ENCODE measurements at places on chromosomes 5 and 9.

DNA sequence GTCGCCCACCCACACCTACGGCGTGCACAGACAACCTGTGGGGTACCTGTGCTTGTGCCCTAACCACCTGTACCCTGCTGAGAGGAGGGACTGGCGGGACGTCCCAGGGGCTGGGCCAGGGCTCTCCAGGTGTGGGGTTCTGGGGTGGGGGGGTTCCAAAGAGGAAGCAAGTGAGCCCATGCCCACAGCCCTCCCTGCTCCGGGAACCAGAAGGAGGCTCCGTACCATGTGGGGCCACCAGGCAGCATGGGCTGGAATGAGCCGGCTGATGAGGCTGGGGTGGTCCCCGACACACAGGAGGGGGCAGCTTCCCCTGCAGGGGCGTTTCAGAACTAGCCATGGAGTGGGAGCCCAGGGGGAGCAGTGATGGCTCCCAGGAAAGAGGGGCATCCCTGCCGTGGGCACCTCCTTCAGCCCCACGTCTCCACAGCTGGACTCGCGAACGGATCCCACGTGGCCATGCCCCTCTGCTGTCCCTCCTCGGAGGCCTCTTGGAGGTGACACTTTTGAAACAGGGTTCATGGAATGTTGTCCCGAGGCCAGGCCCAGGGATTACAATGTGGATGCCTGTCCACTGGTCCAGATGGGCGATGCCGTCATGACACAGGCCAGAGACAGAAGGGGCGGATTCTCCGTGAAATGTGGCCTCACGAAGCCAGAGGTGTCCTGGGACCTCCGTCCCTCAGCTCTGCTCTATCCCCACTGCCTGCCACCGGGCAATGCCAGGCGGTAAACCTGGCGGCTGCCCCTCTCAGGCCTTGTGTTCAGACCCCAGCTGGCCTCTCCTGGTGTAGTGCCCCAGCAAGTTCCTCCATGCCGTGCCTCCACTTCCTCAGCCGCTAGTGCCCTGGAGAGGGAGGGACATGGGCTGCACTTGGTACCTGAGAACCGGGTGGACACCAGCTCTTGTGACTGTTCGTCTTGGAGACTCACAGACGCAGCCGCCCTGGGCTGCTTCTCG lies 33.6 kb upstream of the IRX4 start:
- DNase-seq = no peak

DNA sequence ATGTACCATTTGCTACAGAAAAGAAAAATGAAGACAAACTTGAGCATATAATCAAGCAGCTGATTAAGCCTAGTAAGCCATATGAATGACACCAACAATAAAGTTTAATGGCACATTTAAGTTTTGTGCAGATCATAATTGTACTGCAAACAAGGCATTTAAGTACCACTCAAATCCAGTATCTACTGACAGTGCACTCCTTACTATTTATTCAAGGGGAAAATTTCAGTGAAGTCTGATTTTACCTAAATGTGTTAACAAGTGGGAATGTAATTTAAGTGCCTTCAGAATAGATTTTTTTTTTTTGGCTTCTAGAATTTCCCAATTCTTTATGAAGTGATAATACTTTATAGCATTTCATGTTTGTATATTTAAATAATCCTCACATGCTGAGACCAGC lies 341.0 kb upstream of the POU5F2 start:
- DNase-seq = no peak

DNA sequence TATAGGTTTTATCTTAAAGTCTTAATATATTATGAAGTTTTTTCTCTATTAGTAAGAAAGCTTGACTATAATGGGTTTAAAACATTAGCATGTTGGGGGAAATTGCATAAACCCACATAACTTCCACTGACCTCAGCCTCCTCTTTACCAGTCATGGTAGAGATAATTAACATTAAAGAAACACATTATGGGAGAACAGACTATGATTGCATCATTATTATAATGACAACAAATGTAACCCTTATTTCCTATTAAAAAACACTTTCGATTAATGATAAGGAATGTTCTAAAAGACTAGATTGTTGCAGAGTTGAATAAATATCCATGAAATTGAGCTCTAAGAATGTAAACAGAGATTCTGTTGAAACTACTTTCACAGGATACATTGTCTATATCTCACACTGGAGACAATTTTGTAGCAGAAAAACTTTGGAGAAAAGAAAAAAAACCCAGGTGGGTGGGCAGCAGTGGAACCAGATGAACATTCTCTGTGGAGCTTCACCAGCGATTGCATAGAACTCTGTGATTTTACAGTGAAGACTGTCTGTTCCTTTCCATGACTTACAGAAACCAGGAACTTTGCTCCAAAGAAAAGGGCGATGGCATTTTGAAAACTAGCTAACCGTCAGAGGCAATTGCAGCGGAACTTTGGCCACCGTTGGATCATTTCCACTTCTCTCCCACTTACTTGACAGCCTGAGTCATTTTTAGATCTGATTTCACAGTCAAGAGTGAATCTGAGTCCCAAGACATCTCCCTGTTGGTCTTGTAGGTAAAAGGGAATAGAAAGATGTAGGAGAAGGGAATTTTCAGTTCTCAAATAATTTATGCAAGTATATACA lies 21.0 kb upstream of the ERAP2 start:
- DNase-seq = no peak

- DNase-seq = no peak
Observed at GRCh38 chr5:60529001-60529400, 171.0 kb downstream of the DEPDC1B start.

- no peak for DNase-seq
Observed at GRCh38 chr5:103216137-103216536, 42.4 kb upstream of the MACIR start.

DNA sequence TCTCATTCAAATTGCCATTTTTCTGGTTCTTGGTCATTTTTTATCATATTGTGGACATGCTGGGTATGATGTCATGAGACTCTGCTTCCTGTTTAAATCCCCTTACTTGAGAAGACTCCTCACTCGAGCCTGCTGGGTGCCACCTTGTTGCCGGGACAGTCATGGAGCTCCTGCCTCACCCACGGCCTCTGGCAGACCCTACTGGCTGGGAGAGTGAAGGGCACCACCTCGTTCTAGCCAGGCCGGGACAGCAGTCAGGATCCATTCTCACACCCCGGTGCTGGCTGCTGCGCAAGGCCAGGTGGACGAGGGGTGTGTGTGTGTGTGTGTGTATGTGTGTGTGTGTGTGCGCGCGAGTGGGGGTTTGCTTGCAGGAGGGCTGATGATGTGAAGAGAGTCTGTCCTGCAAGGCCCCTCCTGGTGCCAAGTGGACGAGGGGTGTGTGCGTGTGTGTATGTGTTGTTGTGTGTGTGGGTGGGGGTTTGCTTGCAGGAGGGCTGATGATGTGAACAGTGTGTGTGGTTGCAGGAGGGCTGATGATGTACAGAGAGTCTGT lies 4.4 kb downstream of the CEP72 start:
- no peak for DNase-seq

DNA sequence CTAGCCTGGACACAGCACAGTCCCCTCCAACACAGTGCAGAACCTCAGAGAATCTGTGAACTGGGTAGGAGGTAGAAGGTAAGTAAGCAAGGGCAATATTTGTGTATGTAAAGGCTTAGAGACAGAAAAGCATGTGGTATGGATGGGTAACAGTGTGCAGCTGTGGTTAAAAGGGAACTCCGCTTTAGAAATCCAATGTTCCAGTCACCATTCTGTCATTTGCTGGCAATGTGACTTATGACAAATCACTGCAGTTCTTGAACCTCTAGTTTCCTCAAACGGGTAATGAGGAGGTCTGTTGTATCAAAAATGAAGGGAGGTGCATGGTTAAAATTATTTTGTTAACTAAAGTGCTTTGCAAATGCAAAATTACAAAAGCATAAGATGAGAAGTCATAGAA lies 125.5 kb upstream of the IFNE start:
- DNase-seq = no peak

DNA sequence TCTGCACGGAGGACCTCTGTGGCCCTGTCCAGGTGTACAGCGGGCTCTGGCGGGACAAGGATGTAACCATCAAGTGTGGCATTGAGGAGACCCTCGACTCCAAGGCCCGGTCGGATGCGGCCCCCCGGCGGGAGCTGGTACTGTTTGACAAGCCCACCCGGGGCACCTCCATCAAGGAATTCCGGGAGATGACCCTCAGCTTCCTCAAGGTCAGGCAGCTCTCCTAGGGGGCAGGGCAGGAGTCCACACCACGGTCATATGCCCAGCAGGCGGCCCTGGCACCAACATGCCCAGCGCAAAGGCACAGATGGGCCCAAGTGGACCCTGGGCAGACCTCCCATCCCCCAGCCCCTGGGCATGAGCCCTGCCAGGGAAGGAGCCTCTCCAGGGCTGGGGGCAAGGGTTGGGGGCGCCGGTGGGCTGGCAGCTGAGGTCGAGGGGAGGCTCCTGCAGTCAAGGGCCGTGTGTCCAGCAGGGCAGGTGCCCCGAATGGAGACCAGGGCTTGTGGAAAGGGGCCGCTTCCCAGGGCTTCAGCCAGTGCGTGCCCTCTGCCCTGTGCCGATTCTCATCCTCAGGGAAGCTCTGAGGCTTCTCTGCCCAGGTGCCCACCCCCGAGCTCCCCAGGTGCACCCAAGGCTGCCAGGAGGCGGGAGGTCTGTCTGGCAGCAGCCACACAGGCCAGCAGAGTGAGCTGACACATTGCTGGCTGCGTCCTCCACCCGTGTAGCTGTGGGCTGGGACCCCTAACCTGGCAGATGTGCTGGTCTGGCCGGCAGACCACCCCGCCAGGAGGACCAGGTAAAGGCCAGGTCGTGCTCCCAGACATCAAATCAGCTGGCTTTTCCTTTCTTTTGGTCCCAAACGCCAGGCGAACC lies 10.0 kb downstream of the DIPK1B start:
- DNase-seq = no peak

DNA sequence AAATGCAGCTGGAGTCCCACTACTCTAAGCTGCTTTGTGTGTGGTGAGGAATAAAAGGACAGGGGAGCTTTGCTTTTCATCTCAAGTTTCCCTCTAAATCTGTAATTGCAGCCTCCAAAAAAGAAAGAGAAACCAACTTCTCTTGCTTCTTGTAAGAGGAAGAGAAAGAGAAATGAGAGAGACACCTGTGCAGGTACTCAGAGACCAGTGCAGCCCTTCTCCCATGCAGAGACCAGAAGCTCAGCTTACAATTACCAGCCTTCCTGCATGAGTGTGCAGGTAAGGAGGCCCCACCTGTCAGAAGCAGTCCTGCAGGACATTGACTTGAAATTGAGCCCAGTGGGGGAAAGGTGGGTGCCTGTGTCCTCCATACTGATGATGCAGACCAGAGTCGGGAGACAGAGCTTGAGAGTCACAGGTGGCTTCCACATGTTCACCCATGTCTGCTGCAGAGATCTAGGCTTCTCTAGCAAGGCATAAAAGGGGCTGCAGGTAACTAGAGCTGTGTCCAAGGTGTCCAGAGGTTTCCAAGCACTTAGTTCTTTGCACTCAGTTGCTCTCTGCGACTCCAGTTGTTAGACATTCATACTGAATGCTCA lies 15.3 kb upstream of the MED10 start:
- DNase-seq = no peak

DNA sequence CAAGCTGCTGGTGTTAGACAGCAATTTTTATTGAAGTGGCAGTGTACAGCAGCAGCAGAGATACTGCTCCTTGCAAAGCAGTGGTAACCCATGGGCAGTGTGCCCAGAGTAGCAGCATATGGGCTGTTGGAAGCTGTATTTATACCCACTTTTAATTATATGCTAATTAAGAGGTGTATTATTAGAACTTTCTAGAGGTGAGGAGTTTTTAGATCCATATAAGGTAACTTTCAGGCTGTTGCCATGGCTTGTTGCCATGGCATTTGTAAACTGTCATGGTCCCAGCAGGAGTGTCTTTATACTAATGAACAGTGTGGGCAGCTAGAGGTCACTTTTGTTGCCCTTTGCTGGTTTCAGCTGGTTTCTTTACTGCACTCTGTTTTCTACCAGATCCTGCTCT lies 3.7 kb upstream of the PJA2 start:
- no peak for DNase-seq

GRCh38 chr5:154967421-154968024 lies 26.6 kb downstream of the MRPL22 start:
- DNase-seq = no peak

DNA sequence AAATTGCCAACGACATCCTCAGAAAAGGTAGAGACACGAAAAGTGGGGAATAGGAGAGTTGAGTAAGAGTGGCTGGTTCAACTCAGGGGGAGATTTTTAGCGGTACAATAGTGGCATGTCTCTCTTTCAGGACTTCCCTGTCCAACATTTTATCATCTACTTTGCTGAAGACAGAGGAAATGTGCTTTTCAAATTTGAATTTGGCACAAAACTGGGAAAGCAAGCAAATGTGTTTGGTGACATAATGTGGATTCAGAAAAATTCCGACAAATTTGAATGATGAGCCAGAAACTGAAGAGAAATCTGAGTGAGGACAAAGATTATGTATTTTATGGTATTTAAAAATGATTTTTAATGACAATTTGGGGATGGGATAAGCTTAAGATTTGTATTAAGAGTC lies 33.6 kb upstream of the ZNF608 start:
- no peak for DNase-seq

DNA sequence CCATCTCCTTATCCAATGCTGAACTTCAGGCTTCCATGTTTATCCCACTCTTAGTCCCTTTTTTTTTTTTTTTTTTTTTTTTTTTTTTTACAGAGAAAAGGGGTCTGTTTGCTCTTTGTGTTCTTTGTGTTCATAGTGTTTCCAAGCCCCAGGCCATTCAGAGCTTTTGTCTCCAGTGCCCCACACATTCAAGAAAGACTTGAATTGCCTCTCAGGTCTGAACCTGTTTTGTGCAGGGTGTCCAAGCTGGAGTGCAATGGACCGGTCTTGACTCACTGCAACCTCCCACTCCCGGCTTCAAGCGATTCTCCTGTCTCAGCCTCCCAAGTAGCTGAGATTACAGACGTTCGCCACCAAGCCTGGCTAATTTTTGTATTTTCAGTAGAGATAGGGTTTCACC lies 191.2 kb downstream of the PALM2AKAP2 start:
- no peak for DNase-seq

DNA sequence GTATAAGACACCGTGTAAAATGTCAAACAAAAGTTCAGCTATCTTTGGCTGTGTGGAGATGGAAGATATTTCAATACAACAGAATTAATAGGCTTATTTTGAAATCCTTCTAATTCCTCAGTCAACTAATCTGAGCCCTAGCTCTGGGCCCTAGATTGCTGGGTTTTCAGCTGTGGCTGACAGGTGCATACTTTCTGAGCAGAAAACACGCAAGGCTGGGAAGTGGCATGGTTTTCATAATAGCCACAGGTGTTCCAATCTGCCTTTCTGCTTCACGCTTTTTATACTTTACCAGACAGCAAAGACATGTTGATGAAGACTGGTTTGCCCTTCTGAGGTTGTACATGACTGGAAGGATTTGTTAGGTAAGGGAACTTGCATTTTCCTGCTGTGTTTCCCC lies 20.7 kb upstream of the XPA start:
- no peak for DNase-seq
